ENCODE measurements at places on chromosomes 12 and 14. TPM values are rescaled to one million over a fixed set of nuclear protein-coding genes. Genes with fewer than 3 reads are reported as not detected.

GRCh38 chr14:84152452-84152851 lies 1377.5 kb upstream of the FLRT2 start:
- no peak for DNase-seq

The MYO1H gene
- not detected for total RNA-seq

The GLS2 gene
- total RNA-seq: 3.3 TPM

GRCh38 chr12:84464616-84465015 lies 448.0 kb downstream of the SLC6A15 start:
- no peak for DNase-seq

The ABCC9 gene
- 0.17 TPM for total RNA-seq

DNA sequence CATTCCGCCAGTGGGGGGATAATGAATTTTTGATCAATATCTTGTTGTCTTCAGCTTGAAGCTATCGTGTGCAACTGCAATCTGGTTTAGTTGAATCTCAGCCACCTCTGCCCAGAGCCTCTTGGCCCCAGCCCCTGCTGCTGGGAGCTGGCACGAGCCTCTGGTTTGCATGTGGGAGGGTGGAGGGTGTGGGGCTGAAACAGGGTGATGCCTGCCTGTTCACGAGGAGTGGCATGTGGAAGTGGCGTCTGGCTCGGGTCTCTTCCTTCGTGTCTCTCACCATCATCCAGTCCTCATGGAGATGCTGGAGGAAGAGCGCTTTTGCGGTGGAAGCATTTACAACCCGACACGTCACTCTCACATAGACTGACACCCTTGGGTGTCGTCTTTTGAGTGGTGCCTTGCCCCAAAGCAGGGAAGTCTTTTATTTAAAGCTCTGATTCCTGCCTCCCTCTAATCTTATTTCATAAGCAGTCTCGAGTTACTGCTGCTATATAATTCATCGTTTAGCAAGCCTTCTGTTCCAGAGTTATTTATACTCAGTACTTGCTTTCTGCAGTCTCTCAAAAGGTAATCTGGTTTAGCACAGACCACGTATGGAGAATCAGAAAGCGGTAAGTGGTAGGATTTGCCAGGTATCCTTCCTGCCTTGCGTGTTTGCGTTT lies 64.5 kb downstream of the AACS start:
- no peak for DNase-seq

- no peak for DNase-seq
These were observed 139.5 kb upstream of the AMIGO2 start for GRCh38 chr12:47219243-47219642.

- no peak for DNase-seq
These were observed 60.1 kb downstream of the FSCB start for GRCh38 chr14:44446965-44447364.

- no peak for DNase-seq
These were observed 28.1 kb downstream of the TRPV4 start for GRCh38 chr12:109804820-109805761.

- no peak for DNase-seq
These were observed 978.1 kb downstream of the GALC start for GRCh38 chr14:87014856-87015255.

DNA sequence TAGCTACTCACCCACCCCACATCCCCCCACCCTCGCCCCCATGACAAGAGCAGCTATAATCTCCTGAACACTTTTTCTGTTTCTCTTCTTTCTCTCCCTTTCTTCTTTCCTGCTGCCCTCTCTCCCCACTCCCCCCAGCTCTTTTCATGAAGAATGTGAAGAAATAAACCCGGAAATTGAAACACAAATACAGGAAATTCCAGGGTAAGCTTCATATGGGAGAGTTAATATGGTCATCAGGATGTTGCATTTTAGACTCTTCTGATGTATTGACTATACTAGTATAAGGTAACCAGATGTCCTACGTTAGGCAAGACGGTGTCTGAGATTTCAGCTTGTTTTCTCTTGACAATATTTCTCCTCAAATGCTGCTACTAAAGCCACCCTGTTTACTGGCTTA lies 41.6 kb upstream of the LRIG3 start:
- DNase-seq: no peak

GRCh38 chr12:110198386-110198785 lies 74.2 kb downstream of the IFT81 start:
- DNase-seq: no peak

DNA sequence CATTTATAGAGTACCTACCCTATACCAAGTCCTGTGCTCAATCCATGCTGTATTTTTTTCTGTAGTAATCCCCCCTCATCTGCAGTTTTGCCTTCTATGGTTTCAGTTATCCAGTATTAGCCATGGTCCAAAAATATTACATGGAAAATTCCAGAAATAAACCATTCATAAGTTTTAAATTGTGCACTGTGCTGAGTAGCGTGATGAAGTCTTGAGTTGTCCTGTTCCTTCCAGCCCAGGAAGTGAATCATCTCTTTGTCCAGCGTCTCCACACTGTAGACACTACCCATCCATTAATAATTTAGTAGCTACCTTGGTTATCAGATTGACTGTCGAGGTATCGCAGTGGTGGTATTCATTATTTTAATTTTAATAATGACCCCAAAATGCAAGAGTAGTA lies 54.2 kb downstream of the SUDS3 start:
- DNase-seq: no peak

The IL31 gene
- not detected for total RNA-seq

DNA sequence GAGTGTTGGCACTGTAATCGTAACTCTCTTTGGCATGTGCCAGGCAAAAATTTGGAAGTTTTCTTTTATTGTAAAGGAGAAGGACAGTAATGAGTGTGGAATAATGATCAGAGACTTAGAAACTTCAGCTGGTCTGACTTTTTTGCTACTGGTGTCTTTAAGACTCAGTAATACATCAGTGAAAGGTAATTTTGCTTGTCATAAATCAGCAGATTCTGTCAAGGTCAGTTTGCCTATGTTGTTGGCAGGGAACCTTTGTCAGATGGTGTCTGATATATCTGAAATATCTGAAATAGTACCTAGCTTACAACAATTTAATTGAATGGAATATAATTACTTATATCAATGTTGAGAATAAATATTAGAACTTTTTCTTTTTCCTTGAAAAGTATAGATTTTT lies 516.9 kb downstream of the LRFN5 start:
- no peak for DNase-seq

The KRT72 gene
- total RNA-seq: not detected

DNA sequence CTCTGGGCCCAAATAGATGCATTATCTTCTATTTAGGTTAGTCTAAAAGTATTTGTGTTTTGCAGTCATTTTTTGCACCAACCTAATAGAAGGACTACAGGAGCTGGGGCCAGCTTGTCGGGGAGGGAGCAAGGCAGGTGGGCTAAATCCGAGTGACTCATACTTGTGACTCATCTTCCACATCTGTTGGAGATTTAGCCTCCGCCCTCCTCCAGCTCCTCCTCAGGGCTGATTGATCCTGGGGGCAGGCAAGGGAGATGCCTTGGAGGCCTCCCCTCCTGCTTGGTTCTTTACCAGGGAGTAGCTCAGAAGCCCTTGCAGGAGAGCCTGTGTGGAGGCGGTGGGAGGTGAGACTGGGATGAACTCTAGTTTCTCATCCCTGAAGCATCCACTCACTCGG lies 27.9 kb downstream of the RHOF start:
- DNase-seq: no peak

DNA sequence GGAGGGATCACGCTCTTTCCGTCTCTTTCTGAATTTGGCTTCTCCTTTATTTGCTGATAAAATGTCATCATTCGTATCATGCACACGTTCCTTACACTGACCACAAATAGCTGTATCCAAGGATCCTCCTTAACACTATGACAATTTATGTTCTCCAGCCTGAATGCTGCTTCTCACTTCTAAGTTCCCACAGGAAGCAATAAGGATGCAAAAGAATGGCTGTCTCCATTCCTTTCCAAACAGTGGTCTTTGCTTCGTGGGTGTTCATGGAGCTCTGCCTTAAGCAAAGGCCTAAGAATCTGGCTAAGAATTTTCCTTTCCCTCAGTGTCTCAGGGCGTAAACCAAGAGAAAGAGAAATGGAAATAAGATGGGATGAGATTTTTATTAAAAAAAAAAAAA lies 200.2 kb downstream of the ITPR2 start:
- DNase-seq: no peak

The ZNF385A gene
- total RNA-seq: 11.6 TPM

DNA sequence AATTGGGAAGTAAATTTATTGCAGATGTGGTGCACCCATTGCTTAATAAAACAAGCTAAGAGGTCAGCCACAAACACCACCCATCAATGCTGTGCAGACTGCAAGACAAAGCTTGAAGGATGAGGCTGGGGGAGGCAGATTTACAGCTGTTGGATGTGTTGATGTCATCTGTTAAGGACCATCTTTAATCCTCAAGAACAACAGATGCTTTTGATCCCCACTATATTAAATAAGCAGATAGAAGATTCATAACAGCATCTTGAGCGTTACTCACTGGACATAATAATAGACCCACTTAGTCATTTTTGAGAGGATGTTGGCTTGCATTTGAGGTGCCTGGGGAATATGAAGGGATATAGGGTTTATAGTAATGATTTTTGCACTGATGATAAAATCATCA lies 58.8 kb downstream of the GPR68 start:
- no peak for DNase-seq

DNA sequence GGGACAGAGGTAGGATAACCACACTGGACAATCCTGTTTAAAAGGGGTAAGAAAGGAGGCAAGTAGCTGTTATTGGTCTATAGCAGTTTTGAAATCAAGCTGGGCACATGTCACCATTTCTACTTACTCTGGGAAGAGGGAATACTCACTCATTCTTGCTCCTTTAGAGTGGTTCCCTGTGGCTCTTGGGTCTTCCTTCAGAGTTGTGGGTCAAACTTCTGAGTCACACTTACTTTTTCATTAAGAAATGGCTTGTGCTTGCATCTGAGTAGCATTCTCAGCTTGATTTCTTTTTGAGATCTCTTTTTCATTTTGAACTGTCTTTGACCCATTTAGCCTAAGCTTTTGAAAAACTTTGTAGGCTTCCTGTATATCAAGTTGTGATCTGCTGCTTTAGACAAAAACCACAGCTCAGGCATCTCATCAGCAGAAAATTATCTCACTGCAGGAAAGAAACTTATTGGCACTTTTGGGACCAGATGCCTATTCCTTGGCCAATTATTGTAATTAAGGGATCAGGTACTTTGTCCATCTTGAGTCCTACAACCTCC lies 122.2 kb downstream of the AEBP2 start:
- DNase-seq: no peak

The PCK2 gene
- 127 TPM for total RNA-seq

GRCh38 chr12:93015871-93016751 lies 87.0 kb upstream of the EEA1 start:
- no peak for DNase-seq

- DNase-seq: no peak
These were observed 36.5 kb downstream of the GYS2 start for GRCh38 chr12:21568115-21568514.

GRCh38 chr12:51972849-51973273 lies 21.4 kb downstream of the ACVR1B start:
- no peak for DNase-seq

GRCh38 chr14:93914278-93914677 lies 12.9 kb upstream of the FAM181A start:
- no peak for DNase-seq

DNA sequence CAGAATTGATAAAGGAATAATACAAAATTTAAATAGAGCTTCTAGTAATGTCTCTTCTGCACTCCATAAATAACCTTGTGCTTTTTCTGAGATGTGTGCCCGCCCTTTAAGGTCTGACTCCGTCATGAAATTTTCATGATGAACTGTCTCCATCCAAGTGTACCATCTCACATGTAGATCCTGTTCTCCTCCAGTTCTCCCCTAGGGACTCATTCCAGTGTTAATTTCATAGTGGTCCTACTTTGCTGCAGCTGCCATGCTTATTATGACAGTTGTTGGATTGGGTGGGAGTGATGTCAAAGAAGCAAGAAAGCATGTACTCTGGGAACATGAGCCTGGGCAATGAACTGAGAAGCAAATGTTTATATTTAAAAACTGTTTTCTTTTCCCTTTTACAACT lies 442.5 kb upstream of the PDE3A start:
- no peak for DNase-seq

DNA sequence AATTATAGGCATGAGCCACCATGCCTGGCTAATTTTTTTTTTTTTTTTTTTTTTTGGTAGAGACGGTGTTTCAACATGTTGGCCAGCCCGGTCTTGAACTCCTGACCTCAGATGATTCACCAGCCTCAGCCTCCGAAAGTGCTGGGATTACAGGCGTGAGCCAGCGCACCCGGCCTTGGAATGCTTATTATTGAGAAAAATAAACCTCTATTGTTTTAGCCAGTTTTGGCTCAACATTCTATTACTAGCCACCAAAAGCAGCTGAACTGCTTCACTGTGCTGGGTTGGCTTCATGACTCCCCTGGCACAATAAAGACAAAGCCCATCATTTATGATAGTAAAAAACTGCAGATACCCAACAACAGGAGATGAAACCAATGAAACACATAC lies 93.5 kb upstream of the CEP83 start:
- peak; percentile 39 for DNase-seq

GRCh38 chr12:64806593-64807460 lies 17.6 kb upstream of the TBC1D30 start:
- no peak for DNase-seq

- DNase-seq: no peak
These were observed 116.5 kb downstream of the PLXNC1 start for GRCh38 chr12:94264736-94265485.

Data from kidney epithelial cell (primary cell).